Psoas muscle (tissue), 8 donors: ENCODE measurements at places on chromosomes 1 and 21. TPM values are rescaled to one million over a fixed set of nuclear protein-coding genes. Genes with fewer than 3 reads are reported as not detected.

Gene SPRR2G
- total RNA-seq: not detected

Gene SLC44A3
- total RNA-seq: 0.58 TPM

- DNase-seq: no peak
Measured at GRCh38 chr1:5798151-5798730, 194.0 kb downstream of the NPHP4 start.

Gene COL9A2
- total RNA-seq: not detected

DNA sequence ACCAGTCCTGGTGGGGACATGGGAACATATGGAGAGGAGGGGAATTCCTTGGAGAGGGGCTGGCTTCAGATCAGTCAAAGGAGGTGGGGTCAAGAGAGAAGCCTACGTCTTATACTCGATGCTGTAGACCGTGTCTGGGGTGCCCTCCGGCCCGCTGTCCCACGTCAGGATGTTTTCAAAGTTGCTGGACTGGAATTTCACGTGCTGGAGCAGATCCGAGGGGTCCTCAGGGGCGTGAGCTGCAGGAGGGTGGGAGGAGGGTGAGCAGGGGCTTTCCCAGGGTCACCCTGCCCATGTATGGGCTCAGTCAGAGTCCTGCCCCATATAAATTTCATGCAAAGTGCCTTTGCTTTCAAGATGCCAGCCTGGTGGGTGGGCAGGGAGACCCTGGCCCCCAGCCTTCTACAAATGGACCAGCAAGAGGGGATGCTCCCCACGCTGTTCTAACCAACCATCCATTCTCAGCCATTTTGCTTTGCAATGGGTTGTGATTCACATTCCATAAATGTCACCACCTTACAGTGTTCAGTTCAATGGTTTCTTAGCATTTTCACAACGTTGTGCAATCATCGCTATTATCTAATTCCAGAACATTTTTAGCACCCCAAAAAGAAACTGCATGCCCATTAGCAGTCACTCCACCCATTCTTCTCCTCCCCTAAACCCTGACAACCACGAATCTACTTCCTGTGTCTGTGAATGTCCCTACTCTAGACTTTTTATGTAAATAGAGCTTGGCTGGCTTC lies 4.3 kb downstream of the IL22RA1 start:
- no peak for DNase-seq

DNA sequence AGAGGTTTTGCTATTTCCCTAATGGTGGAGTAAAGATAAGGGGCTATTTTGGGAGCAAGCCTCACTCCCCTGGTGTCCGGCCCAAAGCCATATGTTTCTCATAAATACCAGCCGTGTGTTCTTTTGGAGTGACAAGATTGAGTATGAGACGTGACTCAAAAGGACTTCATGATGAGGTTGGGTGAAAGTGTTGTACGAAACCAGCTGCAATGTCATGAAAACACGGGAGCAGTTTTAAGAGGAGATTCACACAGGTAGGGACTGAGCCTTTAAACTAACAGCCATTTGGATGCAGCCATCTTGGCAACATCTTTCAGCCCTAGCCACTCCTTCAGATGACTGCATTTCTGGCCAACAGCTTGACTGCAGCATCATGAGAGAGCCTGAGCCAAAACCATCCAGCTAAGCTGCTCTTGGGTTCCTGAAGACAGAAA lies 532.3 kb upstream of the USP24 start:
- DNase-seq: no peak

DNA sequence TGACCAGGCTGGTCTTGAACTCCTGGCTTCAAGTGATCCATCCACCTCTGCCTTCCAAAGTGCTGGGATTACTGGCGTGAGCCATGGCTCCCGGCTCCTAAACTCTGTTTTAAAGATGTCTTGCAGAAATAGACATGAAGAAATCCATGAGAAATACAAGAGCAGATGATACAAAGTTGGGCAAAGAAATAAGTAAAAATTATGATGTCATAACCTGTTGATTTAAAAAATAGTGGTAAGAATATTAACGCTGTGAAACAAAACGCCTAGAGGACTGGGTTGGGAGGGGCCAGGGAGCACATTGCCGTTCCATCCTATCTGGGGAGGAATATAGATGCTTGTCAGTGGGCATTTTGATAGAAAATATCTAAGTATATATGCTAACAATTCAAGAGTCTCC lies 1.2 kb upstream of the ITGB2 start:
- DNase-seq: no peak

Gene SOX13
- 8.5 TPM for total RNA-seq

Gene CTH
- total RNA-seq: 2.0 TPM

Gene HES2
- total RNA-seq: 0.06 TPM

- DNase-seq: no peak
Measured at GRCh38 chr21:27421654-27422053, 454.8 kb upstream of the ADAMTS5 start.

DNA sequence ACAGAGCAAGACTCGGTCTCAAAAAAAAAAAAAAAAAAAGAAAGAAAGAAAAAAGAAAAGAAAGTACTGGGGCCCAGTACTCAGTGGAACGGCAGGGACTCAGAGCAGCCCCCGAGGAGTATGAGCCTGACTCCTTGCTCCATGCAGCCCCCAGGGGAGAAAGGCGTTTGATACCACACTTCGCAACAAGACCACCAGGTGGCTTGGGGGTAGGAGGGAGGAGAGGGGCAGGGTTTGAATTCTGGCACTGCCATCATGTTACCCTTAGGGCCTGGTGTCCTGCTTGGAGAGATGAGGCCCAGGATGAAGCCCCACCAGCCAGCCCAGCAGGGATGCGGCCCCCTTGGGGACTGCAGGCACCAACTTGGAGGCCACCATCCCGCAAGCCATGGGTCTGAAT lies 321.3 kb upstream of the VAMP3 start:
- no peak for DNase-seq

DNA sequence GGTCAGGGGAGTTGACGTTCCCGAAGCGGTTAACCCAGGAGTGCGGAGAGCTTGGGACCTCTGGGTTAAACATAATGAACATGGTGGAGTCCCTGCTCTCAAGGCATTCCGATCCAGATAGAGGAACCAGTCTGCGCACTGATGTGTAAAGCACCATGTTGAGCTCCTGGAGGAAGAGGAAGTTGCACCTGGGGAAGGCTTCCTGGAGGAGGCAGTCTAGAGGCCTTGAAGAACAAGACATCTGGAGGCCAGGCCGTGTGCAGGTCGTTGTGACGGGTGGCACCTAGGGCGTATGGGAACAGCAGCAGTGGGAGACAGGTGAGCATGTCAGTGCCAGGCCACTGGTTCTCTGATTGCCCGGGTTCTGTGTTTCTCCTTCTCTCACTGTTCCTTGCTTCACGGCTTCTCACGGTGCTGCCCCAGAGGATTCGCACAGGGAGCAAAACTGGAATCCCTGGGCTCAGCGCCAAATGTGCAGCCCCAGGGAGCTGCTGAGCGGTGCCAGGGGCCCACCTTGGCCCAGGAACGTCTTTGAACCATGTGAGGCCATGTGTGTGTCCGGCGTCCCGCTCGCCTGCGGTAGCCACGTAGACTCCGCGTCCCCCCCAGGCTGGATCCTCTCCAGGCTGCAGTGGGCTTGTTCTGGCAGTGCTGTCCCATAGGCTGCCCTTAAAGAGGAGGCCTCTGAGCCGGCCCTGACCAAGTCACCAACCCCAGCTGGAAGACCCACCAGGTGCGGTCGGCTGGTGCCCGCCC lies 122.9 kb upstream of the GALNT2 start:
- no peak for DNase-seq

Gene PWP2
- 0.56 TPM for total RNA-seq

DNA sequence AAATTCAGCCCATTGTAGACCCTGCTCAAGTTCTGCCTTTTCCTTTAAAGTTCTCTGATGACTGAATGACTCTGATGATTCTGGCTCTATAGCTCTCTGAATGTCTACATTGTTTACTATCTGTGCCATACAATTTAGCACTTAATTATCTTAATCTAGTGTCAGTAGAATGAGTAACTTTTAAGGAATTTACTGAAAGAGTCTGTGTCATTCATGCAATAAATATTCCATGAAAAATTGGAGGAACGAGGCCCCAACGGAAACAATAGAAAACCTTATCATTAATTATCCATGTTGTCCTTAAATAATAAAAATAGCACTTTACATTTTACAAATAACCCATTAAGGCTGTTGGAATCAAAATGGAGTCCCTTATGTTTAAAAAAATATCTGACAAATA lies 77.8 kb downstream of the SLC44A5 start:
- no peak for DNase-seq

DNA sequence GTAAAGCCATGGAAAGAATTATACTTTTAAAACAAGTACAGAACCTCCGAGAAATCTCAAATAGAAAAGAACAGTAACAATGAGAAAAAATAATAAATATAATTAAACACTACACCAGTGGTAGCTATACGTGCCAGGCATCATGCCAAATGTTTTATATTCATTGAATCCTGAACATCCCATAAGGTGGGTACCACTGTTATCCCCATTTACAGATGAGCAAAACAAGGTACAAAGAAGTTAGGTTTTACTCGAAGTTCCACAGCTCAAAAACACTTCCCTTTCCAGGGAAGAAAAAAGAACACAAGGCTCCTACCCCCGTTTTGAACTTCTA lies 33.4 kb downstream of the JAK1 start:
- no peak for DNase-seq

- DNase-seq: no peak
Measured at GRCh38 chr1:210448297-210448892, 119.7 kb downstream of the HHAT start.

DNA sequence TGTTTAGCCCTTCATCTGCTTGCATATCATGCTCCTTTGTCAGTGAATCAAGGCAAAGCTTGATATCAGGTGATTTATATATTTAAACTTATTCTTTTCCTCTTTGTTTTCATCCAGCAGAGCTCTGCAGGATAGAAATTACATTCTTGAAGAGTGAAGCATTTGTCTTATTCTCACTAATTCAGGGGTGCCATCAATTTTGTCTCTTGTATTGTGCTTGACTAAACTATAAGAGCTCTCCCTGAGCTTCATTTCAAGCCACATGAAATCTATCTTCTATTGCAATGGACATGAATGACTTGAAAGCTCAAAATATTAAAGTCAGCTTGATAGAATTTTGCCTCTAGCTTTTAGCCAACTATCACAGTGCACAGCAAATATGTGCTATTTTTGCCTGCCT lies 236.7 kb upstream of the KCTD3 start:
- no peak for DNase-seq

Gene PFKFB2
- 149 TPM for total RNA-seq
